ENCODE measurements at places on chromosomes 2 and 18. TPM values are rescaled to one million over a fixed set of nuclear protein-coding genes. Genes with fewer than 3 reads are reported as not detected.

RASGRP3 gene
- 15.7 TPM for polyA plus RNA-seq

TUBA4B gene
- 0.49 TPM for polyA plus RNA-seq

KLHL14 gene
- polyA plus RNA-seq = 25.7 TPM

DYNAP gene
- polyA plus RNA-seq = not detected

DNA sequence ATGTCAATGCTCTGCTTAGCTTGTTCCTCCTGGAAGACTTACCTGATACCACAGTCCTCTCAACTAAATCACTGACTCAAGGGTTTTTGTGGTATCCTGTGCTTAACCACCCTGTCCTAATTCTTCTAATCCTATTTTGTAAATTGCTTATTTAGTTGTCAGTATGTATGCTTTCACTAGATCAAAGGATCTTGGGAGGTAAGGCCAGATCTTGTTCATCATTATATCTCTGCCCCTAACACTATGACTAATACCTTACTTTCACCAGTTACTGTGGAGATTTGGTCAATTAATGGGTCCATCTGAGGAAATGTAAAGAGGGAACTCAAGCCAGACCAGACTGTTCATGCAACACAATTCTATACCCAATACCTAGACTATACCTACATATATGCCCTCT lies 203.2 kb downstream of the GULP1 start:
- DNase-seq = no peak

GRCh38 chr18:32754508-32755263 lies 18.1 kb downstream of the KLHL14 start:
- no peak for DNase-seq

DNA sequence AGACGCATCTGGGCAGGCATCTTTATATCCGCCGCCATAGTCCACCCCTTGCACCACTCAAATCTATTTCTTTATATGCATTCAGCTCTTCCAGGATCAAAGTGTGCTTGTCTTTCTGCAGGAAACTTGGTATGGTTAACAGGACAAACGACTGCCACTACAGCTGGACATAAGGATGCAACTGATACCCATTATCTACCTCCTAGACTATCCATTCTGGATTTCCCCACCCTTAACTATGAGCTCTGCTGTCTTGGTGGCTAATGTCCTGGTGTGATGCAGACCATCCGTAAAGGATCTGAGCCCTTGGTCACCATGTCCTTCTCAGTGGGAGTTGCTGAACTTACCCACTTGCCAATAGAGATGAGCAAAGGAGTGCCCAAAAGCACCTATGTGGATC lies 40.1 kb upstream of the SPATS2L start:
- DNase-seq = no peak

DNA sequence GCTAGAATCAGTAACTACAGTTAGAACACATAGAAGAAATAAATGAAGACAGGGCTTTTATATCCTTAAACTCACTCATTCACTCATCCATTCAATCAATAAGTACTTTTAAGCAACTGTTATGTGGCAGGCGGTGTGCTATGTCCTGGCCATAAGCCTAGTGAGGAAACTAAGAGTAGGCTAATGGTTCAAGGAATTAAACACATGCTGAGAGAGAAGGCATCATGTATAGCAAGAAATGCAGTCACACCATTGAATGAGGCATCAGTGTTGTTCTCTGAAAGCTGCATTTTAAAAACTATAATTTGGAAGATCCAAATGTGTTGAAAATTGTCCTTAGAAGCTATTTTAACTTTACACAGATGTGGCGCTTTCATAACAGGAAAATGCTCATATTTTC lies 86.5 kb upstream of the DTNA start:
- no peak for DNase-seq

- no peak for DNase-seq
Measured at GRCh38 chr2:71684226-71685072, 231.1 kb downstream of the DYSF start.

DNA sequence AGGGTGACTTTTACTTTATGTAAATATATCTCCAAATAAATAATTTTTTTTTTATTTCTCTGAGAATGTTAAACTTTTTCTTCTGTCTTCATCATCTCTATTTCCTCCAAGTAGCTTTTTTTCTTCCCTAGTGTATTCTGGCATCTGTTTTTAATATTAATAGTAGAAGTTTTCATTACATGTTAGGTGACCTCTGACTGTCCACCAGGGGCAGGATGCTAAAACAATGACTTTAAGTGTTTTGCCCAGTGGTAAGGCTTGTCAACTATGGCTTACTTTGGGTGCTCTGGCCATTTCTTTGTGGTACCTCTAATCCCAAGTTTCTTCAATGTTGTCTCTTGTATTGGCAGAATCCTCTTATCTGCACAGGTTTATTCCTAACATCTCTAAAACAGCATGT lies 127.1 kb downstream of the SRBD1 start:
- DNase-seq = no peak

GRCh38 chr18:54330768-54331548 lies 26.7 kb downstream of the STARD6 start:
- DNase-seq = no peak

DNA sequence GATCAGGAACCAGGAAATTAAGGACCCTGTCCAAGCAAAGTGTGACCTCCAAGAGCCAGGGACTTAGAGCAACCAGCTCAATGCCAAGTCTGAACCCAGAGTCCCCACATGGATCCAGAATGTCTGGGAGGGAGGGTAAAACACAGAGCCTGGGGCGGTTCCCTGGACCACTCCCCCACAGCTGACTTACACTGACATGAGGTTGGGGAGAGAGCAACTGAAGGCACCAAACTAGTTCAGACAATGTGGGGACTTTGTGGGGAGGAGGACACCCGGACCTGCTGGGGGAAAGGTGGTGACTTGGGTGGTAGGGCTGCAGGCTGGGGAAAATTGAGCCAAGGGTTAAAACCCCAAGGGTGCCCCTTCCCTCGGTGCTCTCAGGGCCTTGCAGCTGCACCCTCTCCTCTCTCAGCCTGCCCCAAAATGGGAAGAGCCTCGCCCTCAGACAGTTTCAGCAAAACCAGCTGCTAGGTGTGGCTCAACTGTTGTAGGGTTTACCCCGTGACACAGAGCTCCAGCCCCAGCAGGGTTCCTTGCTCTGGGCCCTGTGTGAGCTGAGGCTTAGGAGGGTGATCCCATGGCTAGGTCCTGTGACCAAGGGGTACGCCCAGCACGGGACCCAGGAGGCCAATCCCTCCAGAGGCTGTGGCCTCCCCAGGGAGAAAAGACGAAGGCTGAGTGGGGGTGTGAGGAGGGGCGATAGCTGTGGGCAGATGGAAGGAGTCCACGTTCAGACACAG lies 28.6 kb downstream of the MARCO start:
- DNase-seq = no peak

DNA sequence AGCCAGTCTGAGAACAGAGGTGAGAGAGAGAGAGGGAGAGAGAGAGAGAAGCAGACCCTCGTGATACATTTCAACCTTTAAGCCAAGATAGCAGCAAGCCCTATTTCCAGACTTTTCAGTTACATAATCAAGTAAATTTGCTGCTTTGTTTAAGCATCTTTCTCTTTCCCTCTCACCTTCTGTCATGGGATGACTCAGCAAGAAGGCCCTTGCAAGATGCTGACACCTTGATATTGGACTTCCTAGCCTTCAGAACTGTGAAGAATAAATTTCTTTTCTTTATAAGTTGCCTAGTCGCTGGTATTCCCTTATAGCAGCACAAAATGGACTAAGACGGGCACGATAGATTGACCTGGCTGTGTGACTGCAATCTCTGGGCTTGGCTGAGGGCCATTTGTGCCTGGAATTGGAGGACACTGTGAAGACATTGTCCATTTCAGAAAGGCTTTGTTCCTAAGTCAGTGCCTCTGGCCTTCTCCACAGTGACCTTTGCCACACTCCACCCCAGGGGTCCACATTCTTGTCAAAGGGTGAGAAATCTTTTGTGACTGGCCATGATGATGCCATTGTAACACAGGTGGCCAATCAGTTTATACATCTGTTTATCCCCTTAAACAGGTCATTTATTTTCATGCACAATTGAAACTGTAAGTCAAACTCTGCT lies 51.3 kb upstream of the ITSN2 start:
- no peak for DNase-seq

Measured in left renal cortex interstitium (tissue), 4 donors.